ENCODE measurements at places on chromosomes 11 and 22.

- no peak for DNase-seq
These were observed 3.6 kb upstream of the WT1 start for GRCh38 chr11:32438866-32439489.

DNA sequence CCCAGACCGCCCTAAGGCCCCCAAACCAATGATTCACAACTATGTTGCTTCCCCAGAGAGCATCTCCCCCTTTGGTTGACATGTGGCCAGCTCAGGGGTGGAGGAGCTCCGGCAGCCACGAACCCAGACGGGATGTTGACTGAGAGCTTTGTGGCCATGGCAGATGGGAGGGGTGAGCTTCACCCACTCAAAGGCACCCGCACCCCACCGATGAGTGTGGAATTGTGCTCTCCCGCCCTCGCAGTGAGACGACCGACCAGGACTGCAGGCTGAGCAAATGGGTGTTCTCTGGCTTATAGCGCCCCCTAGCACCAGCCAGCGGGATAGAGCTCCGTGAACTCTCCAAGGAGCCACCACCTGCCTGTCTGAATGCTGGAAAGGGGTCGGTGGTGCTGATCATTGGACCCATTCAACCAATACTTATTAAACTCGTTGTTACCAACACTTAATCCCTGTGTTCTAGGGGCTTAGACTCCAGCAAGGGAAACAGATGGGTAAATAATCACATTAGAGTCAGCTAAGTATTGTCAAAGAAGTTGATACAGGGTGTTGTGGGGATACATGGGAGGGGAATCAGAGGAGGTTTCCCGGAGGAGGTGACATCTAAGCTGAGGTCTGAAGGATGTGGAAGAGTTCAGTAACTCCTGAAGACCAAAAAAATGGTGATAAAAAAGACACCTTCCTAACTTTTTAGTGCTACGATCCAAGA is 4.5 kb upstream of the TIMP3 start:
- DNase-seq: peak; percentile 58

- DNase-seq: no peak
These were observed 338.6 kb downstream of the SHANK2 start for GRCh38 chr11:70913715-70914231.

GRCh38 chr11:45647329-45647728 is 18.1 kb downstream of the CHST1 start:
- DNase-seq: no peak

DNA sequence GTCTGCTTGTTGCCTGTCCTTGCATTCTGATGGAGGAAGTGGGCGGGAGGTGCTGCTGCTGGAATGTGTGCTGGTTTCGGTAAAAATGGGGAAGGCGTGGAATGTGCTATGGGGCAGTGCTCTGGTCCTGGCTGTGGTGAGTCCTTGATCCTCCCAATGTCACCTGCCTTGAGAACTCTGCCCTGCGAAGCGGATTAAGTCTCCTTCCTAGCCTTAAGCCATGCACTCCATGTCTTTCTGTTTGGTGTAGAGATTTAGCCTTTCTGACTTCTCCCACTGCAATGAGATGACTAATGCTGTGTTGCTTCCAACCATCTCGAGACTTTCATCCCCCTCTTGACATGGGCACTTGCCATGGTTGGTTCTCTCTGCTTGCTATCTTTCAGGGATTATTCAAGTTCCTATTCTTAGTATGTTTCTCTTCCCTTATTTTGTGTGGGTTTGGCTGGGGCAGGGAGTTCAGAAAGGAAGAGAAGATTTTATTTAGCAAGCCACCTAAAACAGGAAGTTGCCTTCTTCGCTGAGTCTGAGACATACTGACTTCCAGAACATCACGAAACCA is 687.9 kb downstream of the NTM start:
- no peak for DNase-seq

DNA sequence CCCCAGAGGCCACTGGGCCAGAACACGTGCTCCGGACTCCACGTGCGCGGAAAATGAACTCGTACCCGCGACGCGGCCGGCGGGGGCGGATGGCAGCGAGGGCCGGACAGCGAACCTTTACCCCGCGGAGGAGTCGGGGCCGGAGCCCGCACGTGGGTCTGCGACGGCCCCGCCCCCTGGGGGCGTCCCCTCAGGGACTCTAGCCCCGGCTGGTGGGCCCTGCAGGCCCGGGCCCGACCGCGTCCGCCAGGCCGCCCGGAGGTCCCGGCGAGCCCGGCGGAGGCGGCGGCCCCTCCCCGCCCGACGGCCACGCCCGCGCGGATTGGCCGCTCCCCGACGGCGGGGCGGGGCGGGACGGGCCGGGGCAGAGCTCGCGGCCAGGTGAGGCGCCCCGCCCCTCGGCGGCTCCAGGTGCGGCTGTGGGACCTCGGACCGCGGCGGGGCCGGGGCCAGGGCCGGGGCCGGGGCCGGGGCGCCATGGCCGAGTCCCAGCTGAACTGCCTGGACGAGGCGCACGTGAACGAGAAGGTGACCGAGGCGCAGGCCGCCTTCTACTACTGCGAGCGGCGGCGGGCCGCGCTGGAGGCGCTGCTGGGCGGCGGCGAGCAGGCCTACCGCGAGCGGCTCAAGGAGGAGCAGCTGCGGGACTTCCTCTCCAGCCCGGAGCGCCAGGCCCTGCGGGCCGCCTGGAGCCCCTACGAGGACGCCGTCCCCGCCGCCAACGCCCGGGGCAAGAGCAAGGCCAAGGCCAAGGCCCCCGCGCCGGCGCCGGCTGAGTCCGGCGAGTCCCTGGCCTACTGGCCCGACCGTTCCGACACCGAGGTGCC is at the start of gene FAM83F:
Gene FAM83F, plus strand, starts transcription at position 389 of the 827 bp plus-strand sequence. Its CDS starts 89 bp downstream, at position 478.
- DNase-seq: no peak

GRCh38 chr11:11293798-11294550 is 59.1 kb downstream of the CSNK2A3 start:
- DNase-seq: no peak

- DNase-seq: no peak
These were observed 46.5 kb downstream of the GNB1L start for GRCh38 chr22:19807914-19808872.

GRCh38 chr22:36199001-36199551 is 2.5 kb downstream of the APOL4 start:
- no peak for DNase-seq

DNA sequence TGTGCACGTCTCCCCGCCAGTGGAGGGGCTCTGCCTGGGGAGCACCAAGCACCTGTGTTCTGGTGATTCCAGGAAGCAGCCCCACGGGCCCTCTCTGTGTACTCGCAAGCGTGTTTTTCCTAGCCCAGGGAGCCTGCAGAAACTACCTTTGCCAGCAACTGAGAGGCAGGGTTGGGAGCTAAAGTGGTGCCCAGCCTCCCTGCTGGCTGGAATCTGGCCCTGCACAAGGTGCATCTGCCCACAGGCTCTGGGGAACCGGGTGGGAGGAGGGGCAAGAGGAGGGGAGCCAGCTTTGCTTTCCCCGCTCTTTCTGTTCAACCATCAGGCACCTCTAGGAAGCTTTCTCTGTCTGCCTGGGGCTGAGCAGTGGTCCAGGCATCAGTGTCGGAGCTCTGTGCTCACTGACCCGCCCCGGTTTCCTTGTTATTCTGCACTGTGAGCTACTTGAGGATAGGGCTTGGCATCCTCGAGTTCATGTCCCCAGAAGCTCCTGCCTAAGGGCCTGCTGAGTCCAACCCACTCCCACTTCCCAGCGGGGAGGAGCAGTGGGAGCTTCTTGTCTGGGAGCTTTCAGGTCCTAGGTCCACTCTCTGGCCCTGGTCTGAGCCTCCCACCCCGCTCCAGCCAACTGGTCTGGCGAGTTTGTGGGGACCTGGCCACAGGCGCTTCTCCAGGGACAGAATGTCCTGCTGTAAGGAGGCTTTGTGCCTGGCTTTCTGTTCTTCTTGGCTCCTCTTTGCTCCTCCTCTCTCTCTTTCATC is 14.9 kb downstream of the DAGLA start:
- no peak for DNase-seq

DNA sequence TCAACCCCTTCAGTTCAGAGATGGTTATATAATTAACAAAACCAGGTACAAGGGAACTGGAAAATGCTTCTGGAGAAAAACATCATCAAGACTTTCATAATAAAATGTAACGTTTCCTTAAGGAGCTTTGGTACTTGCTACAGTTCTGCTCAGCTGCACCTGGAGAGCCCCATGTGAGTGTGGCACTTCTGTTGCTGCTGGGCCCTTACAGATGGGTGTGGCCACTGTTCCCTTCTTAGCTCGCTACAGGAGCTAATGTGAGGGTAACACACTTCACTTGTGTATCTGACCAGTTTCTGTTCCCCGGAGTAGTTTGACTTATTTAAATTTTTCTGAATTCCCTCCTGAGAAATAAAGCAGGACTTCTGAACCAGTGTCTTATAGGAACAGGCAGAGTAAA is 4.0 kb downstream of the POU2AF3 start:
- DNase-seq: no peak

DNA sequence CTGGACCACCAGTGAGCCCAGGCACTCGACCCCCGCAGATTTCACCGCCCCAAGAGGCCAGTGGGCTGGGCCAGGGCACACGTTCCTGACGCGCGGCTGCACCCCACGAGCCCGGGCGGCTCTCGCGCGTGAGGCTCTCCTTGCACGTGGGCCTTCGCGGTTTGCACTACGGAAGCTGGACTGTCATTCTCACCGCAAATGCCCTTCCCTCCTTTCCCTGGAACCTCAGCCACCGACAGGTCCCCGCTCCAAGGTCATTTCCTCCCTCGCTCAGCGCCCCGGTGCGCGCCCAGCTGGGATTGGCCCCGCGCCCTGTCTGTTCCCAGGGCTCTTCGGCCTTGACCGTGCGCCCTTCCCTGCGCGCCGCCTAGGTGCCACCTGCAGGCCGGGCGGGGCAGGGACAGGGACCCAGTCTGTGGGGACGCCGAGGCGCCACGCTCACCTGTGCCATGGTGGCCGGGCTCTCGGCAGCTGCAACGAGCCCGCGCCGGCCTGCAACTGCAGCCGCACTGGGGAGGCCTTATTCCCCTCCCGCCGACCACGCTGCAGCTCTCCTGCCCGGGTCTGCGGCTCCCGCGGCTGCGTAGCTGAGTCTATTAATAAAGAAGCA is 2.1 kb upstream of the CPT1A start:
- no peak for DNase-seq

DNA sequence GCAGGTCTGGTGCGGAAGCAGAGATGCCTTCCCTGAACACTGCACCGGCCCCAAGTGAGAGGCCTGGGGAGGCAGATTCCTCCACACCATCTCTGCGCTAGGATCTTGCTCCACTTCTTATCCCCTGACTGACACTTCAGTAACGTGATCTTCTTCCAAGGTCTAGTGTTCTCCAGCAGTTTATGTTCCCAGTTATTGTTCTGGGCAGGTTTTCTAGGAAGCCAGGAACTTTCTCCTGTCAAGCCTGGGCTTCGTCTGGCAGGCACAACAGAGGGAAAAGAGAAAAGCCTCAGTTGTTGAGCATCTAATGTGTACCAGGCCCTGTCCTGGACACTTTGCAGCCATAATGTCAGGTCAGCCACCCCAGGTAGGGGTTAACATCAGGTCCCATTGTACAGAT is 10.5 kb downstream of the CD82 start:
- DNase-seq: no peak

GRCh38 chr11:76602431-76602861 is 68.1 kb downstream of the LRRC32 start:
- peak; percentile 59 for DNase-seq

DNA sequence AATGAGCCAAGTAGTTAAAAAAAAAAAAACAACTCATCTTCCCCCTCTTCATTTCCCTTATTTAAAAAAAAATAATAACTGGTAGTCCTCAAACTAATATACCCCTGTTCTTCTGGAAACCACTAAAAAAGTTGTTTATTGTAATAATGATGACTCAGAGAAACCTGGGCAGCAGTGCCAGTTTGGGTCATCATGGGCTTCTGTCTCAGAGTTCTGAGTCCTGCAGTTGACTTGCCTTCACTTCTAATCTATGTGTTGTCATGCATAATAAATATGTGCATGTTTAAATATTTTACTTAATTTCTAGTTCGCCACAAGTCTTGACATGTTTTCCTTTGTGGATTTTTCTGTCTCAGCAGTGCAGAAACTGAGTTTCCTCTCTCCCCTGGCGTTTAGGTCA is 46.8 kb downstream of the PPP2R1B start:
- no peak for DNase-seq

GRCh38 chr11:110113505-110113904 is 20.3 kb downstream of the ZC3H12C start:
- no peak for DNase-seq

GRCh38 chr11:76194872-76195668 is 11.2 kb downstream of the WNT11 start:
- DNase-seq: no peak

GRCh38 chr22:29693161-29693560 is 26.6 kb upstream of the CABP7 start:
- no peak for DNase-seq

Data from AG09319 (cell line).